ENCODE measurements at places on chromosomes 7 and 10.

GRCh38 chr7:30062587-30062986 lies 34.4 kb downstream of the PLEKHA8 start:
- no peak for DNase-seq

DNA sequence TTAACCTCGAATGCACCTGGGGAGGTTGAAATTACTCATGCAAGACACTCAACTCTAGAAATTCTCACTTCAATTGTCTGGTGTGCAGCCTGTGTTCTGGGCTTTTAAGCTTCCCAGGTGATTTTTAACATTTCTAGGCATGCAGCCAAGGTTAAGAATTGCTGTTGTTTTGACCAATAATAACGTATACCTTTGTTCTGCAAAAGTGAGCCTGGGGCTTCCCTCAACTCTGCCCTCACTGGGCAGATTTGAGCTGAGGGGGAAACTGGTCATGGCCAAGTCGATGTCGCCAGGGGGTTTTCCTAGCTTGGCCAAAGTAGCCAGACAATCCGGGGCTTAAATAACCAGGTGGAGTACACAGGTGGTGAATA lies 568 bp downstream of the PRSS2 start:
- DNase-seq: no peak

DNA sequence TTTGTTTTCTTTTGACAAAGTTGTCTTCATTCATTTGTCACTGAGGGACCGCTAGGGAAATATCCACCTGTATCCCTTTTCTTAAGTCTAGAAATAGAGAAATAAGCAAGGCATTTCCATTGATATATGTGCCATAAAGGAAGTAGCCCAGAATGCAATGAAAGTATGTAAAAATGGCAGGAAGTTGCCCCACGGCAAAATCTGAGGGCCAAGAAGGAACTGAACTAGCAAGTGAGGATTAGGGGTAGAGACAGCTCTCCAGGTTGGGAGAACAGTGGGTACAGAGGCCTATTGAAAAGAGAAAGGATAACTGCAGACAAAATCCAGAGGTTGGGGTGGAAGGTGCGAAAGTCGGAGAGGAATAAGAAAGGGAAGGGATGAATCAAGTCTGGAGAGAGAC lies 56.6 kb upstream of the TOMM7 start:
- no peak for DNase-seq

DNA sequence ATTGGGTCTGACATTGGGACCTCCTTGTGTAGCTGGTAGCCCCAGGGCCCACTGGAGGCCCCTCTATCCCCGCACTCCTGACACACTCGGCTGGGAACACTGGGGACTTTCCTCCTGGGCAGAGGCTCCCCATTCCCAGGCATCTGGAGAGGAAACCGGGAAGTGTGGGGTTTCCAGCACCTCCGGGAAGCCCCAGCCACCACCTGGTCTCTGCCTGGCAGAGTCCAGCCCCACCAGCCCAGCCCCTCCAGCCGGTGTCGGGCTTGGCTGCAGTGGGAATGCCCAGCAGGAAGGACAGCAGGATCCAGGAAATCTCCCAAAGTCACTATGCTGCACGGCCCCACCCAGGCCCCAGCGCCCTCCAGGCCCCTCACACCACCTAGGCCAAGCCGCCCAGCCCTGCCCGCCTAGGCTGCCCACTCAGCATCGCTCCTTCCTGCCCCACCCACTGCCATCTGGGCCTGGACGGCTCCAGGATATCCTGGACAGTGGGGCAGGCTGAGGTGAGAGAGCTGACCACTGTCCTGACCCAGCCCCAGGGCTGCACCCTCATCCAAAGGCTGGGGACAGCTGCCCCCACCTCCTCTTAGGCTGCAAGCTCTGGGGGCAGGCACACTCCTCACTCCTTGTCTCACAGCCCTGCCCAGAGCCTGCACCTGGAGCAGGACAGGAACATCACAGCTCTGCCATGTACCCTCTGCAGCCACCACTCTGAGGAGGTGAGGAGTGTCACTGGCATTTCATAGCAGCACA lies 11.8 kb downstream of the RASGEF1A start:
- no peak for DNase-seq

- DNase-seq: no peak
Measured at GRCh38 chr7:28151965-28152364, 28.6 kb downstream of the JAZF1 start.

GRCh38 chr10:33412241-33412640 lies 77.8 kb upstream of the NRP1 start:
- DNase-seq: no peak

DNA sequence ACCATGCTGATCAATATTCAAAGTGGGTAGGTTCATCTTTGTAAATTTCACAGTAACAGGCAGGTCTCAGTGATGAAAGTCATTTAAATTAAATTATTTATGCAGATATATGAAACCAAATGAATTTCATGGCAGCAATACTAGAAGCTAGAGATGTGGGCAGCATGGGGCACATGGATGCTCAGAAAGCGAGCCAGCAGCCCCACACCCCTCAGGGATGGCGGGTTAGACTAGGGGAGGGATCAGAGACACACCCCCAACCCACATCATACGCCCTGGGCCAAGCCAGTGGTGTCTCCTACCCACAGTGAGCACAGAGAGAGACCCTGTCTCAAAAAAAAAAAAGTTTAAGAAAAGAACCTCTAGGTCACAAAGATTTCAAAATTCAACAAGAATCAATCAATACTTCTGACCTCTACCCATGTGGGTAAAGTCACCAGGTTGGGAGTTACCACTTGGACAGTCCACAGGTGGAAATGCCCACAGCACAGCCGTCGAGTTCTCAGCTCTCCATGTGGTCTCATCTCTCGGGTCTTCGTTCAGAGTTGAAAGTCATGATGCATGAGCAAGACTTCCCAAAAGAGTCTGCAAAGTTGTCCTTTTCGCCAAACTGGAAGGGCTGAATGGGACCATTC lies 79.3 kb upstream of the PPP2R2D start:
- no peak for DNase-seq

DNA sequence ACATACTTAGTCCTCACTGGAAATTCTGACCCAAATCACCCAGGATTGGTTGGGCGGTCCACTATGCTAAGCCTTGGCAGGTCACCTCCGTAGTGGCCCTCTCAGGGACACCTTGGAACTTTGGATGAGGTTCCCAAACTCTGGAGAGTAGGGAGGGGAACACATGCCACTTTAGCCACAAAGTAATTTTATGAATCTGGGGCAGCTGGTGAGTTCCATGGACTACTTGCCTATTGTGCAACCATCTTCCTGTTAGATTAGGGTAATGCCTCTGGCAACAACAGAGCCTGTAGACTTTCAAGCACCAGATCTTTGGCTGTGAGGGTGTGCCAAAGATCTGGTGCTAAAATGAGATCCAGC lies 77.7 kb downstream of the ITGB8 start:
- DNase-seq: no peak

GRCh38 chr10:122877264-122877663 lies 2.1 kb downstream of the FAM24B start:
- DNase-seq: no peak

- no peak for DNase-seq
Measured at GRCh38 chr7:69837387-69838068, 239.3 kb downstream of the AUTS2 start.

GRCh38 chr10:99487125-99487807 lies 45.5 kb upstream of the NKX2-3 start:
- no peak for DNase-seq

DNA sequence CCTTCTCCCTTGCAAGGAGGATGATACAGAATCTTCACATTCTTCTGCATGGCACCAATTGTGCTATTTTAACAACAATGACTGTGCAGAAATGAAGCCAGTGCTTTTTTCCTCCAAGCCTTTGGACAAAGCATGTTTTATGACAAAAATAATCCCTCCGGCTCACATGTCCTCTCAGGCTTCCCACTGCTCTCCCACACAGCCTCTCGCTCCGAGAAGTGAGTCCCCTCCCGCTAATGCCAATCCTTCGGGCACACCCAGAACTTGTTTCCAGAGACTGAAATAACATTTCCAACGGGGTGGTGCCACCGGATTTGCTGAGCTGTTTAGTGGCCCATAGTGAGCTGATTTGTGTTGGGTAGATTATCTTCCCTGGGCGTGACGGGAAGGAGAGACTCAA lies 35.8 kb downstream of the RBM17 start:
- no peak for DNase-seq

DNA sequence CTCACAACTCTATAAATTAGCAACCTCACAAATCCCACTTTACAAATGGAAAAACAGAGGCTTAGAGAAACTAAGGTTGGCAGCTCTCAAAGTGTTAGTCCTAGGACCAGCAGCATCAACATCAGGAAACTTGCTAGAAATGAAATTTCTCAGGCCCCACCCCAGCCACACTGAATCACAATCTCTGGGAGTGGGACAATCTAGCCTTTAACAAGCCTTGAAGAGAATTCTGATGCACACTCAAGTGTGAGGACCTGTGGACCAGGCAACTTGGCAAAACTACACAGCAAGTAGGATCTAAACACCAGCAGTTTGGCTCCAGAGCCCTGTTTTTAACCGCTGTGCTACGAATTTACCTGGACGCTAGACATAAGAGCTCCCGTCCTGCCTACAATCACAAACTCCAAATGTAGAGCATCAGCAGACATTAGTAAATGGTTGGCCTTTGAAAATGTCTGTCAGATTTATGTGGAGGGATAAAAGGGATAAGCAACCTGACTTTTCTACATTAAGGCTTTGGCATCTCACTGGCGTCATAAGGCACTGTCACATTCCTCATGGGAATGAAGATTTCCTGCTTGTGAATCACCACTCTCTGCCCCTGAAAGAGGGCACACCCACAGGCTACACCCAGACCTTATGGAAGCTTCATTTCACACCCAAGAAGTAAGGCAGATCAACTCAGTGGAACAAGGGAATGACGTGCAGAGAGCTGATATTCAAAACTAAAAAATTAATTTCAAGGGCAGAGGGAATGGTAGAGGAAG lies 34.5 kb downstream of the PPP1R3C start:
- DNase-seq: no peak

DNA sequence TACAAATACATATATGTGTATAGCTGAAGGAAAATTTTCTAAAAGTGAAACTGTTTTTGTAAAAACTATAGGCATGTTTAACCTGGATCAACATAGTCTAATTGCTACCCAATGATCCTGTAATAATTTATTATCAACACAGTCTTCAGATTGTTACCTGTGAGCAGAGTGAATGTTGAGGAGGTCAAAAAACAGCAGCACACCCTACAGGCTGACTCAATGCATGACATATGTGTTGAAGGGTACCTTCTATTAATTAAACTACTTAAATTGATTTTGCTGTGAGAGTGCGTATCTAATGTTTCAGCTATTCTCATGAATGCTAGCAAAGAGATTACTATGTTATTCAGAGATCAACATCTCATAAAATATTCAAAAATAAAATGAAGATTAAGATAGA lies 411.4 kb downstream of the TNS3 start:
- DNase-seq: no peak

DNA sequence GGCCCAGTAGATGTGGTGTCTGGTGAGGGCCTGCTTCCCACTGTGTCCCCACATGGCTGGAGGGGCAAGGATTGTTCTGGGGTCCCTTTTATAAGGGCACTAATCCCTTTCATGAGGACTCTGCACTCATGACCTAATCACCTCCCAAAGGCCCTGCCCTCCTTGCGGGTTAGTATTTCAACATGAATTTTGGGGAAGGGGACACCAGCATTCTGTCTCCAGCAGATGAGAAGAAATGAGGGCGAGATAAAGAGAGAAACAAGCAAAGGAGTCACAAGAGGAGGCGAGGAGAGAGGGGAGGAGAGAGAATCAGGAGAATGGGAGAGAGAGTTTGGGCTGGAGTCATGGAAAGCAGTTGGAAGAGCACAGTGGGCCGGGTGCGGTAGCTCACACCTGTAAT lies 83.7 kb downstream of the C10orf105 start:
- no peak for DNase-seq

DNA sequence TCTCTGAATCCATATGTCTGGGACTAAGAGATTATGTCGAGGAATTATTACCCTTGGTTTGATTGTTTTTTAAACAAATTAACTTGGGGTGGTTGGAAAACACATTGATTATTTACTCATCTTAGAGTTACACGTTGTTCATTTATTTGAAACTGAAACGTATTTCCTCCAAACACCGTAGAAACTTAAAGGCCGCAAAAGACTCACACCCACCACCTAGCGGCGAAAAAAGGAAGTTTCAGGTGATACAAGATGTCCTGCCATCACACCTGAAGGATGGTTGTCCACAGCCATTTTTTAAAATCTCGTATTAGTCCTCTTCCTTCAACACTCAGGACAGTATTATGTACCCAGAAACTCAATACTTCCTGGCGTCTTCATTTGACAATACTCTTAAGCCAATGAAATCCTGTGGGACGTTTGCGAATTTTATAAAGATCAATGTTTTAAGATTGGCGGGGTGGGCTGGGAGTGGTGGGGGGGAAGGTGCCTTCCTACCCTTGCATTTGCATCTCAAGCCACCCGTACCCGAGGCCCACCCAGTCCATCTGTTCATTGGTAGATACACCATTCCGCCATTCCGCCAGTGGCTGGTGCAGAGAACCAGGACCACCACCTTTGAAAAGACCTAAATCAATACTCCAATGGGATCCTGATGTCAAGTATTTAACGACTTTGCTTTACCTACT lies 1.4 kb upstream of the LCOR start:
- DNase-seq: peak; percentile 58

- no peak for DNase-seq
Measured at GRCh38 chr7:117445206-117445605, 17.9 kb upstream of the ASZ1 start.

DNA sequence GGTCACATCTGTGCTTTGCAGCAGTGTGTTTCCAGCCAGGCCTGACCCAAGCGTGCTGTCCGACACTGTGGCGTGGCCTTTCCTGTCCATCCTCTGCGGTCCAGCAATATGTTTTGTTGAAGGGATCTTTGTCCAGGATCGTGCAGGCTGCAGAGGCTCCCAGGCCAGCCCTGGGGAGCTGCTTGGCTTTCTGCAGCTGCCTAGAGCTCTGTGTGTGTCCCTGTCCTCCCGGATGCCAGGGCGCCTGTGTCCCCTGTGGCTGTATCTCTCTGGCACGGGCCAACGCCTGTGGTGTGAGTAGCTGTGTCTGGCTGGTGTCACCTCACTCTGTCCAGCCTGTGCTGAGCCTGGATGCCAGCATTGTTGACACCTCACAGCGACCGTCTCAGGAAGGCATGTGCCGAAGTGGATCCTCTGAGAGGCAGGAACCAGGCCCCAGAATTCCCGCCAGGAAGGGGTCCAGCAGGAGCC lies 94.5 kb downstream of the INPP5A start:
- DNase-seq: no peak

- DNase-seq: no peak
Measured at GRCh38 chr7:95493247-95493646, 7.5 kb downstream of the ASB4 start.

- no peak for DNase-seq
Measured at GRCh38 chr10:76175533-76176165, 744.2 kb downstream of the LRMDA start.

GRCh38 chr10:106044503-106044902 lies 1120.0 kb downstream of the SORCS1 start:
- no peak for DNase-seq
